ENCODE measurements at places on chromosomes 5 and 9.

GRCh38 chr5:57422993-57423392 is 59.6 kb downstream of the ACTBL2 start:
- DNase-seq, result no peak

DNA sequence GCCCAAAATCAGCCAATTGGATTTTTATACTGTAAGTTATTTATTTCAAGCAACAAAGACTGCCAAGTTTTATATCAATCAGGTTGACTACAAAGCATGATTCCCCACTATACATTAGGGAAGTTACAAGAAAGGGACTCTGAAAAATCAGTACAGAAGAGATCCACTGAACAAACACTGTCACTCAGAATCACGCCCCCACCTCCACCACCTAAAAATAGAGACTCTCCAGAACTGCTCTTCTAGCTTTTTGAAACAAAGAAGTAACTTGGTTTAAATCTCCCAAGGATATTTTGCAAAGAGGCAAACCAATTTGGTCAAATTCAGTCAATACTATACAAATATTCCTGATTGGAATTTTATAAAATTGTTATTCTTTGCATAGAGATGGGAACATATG is 438.0 kb downstream of the HTR1A start:
- no peak for DNase-seq

DNA sequence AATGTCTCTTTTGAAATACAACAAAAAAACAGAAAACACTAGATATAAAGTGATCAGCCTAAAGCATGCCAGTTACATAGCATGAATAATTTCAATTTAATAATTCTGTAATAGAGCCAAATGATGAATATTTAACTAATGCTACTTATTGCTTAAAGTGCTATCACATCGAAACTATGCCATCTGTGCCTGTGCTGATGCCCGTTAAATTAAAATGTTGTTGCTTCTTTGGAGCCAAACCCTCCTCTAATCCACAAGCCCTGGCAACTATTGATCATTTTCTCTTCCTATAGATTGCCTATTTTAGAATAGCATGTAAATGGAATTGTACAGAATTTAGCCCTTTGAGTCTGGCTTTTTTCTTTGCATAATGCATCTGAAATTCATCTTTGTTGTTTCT is 356.2 kb downstream of the CHSY3 start:
- no peak for DNase-seq

DNA sequence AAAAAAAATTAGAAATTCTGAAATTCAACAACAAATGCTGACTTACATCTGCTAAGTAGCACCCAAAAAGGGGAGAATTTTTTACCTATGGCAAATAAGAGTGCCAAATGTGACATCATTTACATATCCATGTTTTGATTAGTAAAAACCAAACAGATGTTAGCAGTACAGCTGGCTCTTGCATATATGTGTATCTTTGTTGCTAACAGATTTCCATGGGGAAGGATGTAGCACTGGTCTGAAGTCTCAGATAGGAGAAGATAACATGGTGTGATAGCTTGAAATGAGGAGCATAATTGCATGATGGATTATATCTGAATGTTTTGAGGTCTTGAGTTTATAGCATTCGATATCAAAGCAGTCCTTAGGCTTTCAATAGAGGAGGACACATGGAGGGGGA is 17.5 kb downstream of the PIK3R1 start:
- DNase-seq, result no peak

DNA sequence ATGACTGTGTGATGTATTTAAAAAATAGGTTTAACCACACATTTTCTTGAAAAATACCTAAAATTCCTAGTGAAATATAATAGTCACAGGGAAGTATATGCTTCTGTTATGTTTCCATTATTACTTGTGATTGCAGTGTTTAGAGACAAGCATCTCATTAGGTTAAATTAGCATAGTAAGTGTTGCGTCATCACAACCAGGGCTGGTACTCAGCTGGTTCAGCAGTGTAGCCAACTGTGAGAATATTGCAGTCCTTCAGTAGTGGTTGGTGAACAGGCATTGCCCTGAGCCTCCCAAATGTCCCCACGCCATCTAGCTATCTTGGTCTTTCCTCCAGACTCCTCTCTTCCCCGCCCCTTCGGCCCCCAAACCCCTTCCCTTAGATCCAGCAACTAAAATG is 261.7 kb downstream of the ARHGEF28 start:
- DNase-seq, result no peak

- no peak for DNase-seq
These were observed 1.4 kb downstream of the DOK3 start for GRCh38 chr5:177508221-177508611.

DNA sequence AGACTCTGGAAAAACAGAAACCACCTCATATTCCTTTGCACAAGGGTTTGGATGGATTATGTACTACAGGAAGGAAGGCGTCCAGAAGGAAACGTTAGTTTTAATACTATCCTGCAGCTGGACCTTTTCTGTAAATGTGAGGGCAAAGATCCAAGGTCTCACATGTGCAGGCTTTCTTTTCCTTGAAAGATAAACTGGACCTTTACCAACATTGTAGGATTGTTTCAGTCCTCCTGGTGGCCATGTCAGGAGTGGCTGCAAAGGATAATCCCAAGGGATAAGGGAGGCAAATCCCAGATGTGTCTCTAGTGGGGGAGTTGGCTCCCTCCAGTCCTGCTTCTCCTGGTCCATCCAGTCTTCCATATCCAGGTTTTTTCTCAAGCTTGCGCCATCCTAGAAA is 397.5 kb downstream of the HTR1A start:
- no peak for DNase-seq

DNA sequence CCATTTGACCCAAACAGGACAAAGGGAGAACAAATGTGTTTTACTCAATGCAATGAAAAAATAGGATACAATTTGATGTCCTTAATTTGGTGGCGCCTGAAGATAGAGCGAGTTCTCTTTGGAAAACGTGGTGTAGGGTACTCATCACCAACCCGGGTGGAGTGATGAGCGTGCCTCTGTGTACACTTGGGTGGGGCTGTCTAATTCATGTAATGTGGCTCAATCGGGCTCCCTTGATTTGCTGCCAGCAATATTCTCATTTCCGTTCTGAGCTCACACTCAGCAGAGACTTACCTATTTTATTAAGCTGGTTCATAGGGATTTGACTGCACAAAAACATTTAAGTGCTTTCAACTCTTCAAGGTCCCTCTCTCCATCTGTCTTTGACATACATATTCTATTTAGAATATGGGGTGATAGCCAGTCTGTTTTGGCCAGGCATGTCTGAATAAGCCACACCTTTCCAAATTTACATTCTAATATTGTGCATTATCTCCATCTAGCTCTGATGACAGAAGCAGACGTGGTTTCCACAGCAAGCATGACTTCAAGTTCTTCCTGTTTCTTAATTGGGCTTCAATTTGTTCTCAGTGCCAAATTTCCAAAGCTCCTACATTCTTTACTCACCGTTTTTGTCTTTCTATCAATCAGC is 162.5 kb downstream of the IRX2 start:
- DNase-seq, result no peak

DNA sequence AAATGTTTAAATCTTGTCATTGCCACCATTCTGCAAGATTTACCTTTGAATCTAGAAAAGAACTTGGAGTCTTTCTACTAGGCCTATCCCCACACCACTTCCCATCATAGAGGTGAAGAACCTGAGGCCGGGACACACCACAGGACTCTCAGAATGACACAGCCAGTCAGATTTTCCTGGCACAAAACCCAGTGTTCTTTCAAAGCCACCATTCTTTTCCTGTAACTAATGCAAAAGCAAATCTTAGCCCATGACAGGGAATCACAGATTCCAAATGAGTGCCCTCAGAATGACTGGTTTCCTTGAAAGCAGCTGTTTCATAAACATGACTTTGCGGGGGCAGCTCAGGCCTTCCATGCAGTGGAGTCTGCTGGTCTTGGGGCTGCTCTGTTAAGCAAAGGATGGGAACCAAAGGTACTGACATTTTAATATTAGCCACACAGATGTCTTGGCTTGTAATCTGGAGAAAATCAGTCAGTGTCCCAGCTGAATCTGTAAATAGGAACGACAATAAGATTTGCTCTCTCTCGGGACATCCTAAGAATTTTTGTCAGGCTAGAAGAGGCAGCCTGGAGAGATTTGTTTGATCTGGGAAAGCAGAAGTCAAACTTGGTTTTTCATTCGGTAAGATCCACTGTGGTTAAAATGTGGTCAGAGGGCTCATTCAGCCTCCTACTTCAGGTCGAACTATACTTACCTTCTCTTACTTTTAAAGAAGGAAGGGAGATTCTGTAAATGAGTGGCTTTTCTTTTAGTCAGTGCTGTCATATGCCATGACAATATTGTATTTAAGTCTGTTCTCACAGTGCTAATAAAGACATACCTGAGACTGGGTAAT is 115.1 kb downstream of the PALM2AKAP2 start:
- DNase-seq, result no peak

DNA sequence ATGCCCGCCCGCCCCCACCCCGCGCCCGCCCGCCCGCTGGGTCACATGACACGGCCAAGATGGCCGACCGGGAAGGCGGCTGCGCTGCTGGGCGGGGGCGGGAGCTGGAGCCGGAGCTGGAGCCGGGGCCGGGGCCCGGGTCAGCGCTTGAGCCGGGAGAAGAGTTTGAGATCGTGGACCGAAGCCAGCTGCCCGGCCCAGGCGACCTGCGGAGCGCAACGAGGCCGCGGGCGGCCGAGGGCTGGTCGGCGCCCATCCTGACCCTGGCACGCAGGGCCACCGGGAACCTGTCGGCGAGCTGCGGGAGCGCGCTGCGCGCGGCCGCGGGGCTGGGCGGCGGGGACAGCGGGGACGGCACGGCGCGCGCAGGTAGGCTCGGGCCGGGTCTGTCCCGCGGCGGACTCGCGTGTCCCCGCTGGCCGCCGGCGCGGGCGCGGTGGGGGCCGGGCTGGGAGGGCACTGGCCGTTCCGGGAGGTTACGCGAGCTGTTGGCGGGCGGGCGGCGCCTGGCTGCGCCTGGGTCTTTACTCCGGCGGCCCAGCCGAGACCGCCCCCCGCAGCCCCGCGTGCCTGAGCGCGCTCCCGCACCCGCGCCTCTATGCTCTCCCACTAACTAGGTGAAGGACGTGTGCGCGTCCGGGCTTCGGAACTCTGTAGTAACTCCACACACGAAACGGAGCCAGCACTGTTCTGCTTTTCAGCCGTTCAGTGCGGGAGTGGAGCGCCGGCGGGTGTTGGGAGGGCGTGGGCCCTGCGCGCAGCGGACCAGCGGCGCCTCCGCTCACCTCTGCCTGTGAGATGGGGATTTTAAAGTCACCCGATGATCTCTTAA is at the start of gene RUFY1:
Gene RUFY1 (plus strand): TSS at position 44 of the 832 bp plus-strand sequence. CDS start 16 bp downstream, at position 60.
- peak; percentile 65 for DNase-seq

DNA sequence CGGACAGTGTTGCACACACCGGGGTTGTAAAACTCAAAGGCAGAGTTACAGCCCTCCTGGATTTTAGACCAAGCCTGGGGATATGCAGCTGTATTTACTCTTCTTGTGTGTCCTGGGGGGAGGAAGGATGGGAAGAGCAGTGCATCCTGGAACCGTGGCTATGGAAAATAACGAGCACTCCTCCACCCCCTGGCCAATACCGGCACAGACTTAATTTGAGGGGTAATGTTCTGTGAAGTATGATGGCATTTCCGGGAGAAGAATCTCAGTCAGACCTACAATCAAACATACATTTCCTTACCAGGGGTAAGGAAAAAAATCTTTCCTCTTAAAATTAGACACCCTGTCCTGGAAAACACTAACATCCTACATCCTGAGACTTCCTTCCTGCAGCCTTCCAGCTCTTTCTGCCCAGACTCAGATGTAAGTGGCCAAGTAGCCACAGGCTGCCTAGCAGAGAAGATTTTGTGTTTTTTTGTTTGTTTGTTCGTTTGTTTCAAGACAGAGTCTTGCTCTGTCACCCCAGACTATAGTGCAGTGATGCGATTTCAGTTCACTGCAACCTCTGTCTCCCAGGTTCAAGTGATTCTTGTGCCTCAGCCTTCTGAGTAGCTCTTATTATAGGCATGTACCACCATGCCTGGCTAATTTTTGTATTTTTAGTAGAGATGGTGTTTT is 11.0 kb upstream of the ERMP1 start:
- no peak for DNase-seq

- DNase-seq, result no peak
These were observed 324.8 kb downstream of the TMEM38B start for GRCh38 chr9:106019039-106019680.

- no peak for DNase-seq
These were observed 128.9 kb downstream of the STARD4 start for GRCh38 chr5:111383288-111383970.

GRCh38 chr9:38033941-38034340 is 35.1 kb downstream of the SHB start:
- no peak for DNase-seq

Data from effector CD8-positive, alpha-beta T cell (primary cell).